Substantia nigra (tissue), 51 donors: ENCODE measurements at places on chromosomes 7 and 10.

DNA sequence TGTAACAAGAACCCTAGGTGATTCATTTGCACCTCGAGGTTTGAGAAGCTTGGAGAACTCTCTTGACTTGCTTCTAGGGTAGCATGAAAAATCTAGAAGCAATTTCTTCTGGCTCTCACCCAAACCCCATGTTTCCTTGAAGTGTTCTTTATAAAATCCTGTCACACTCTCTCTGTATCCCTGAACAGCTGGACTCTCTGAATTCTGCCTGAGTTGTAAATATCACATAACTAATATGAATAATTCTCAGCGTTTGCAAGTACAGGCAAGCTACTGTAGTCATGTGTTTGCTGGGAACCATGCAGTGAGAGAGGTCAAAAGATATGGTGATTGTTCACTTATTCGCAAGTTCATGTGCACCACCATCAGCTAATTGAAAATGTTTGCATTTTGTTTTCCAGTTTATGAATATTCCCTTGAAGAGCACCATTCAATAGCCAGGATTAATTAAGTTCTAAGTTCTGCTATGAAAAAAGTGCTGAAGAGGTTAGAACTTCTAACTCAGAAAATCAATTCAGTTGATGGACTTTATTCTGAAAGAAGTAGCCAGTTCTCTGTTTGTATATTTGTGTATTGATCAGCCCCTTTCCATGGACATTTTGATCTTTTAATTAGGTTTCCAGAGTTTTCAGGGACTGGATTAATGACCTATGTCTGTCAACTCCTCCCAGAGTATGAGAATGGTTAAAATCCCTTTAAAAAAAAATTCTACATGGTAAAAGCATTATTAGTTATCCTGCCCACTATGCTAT, 243.0 kb downstream of the PLXDC2 start:
- no peak for DNase-seq

- DNase-seq, result no peak
Observed at GRCh38 chr7:121187676-121188075, 141.1 kb upstream of the WNT16 start.

DNA sequence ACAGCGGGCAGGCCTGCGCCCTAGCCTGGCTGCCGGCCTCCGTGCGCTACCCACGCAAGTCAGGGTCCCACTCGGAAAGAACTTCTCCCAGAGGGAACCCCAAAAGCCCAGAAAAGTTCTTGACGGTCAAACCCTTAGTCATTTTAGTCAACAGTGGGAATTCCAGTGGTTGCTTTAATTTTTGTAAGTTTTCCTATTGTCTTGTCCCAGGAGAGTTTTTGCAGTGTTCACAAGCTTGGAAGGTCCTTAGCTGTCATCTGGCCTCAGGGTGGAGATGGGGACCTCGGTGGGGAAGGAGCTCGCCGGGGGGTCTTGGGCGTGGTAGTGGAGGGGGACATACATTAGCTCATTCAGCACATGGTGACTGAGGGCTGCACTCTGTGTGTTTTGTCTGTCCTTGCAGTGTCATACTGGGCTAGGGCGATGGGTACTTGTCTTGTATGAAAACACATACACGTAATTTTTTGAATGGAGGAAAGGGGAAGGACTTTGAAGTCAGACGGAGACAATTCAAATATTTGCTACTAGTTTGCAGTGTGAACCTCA, 736 bp downstream of the MINDY4 start:
- DNase-seq, result no peak

DNA sequence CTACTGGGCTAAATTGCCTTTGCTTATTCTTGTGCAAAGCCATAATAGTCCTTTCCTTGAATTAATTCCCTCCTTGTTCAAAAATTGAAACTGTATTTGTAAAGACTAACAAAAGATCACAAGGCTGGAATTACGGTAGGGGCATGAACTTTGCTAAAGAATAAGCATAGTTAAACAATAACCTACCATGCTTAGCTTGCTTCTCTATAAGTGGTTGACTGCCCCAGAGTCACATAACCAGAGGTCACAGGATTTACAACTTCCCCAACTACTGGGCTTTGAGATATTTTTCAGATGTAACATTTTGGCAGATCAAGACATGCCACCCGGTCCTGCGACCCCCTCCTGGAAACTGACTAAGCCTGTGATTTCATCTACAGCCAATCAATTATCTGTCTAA, 181.4 kb downstream of the GPAM start:
- DNase-seq, result no peak

DNA sequence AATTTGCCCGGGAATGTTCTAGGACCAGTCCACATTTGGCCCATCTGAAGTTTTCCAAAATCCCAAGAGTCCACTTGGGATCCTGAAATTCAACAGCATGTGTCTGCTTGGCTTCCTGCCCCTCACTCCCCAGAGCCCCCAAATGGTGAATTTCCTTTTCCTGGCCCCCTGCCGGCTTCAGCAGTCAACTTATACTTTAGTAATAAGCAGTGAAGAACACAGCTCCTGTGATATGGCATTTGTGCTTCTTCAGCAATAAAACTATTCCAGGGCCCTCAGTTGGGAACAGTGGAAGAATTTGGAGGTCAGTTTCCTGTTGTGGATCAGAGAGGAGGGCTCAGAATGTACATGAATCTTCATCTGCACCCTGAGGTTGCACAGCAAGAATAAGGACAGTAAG, 51.1 kb downstream of the PRF1 start:
- DNase-seq, result no peak

- DNase-seq, result no peak
Observed at GRCh38 chr7:85750454-85750949, 563.6 kb upstream of the SEMA3D start.

DNA sequence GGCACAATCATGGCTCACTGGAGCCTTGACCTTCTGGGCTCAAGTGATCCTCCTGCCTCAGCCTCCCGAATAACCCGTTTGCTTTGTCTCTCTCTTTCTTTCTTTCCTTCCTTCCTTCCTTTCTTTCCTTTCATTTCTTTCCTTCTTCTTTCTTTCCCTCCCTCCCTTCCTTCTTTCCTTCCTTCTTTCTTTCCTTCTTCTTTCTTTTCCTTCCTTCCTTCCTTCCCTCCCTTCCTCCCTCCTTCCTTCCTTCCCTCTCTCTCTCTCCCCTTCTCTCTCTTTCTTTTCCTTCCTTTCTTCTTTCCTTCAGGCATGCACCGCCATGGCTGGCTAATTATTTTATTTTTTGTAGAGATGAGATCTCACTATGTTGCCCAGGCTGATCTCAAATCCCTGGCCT, 57.9 kb upstream of the NPTX2 start:
- no peak for DNase-seq

DNA sequence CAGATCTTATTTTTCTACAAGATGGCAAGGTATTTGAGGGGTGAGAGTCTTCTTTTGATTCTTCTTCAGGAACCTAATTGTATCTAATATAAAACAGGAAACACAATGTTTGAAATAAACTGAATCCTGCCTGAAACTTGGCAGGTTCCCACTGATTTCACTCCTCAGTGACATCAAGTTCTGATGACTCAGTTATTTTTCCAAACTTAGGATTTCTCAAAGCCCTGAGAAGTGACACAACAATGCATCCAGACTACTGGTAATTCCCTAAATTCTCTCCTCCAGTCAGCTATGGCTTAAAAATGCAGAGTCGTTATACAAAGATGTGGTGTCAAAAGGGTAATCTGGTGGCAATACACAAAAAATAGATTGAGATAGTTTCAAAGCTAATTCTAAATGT, 80.9 kb downstream of the ABLIM1 start:
- DNase-seq, result no peak

- DNase-seq, result no peak
Observed at GRCh38 chr7:67564959-67565358, 568.3 kb downstream of the TYW1 start.

GRCh38 chr10:33913194-33913593, 578.7 kb upstream of the NRP1 start:
- DNase-seq, result no peak

GRCh38 chr10:103949728-103950127, 17.2 kb upstream of the SLK start:
- no peak for DNase-seq

- DNase-seq, result no peak
Observed at GRCh38 chr10:6977398-6978186, 397.5 kb upstream of the PRKCQ start.

DNA sequence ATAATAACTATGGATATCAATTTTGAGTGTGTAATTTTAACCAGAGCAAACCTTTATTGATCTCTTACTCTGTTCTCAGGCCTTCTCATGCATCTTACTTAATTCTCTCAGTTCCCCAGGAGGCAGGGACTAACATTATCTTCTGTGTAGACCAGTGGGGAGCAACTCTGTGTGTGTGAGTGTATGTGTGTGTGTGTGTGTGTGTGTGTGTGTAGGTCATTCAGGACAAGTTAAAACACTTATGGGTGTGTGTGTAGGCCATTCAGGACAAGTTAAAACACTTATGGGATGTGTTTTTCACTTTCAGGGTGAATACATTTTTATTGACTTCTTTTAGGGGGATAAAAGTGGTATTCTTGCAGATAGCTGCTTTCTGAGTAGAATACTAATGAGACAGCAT, 145.0 kb downstream of the ADAM12 start:
- no peak for DNase-seq

GRCh38 chr10:75462865-75463264, 31.4 kb downstream of the LRMDA start:
- no peak for DNase-seq

GRCh38 chr10:122853665-122854313, 8.1 kb upstream of the CUZD1 start:
- no peak for DNase-seq

DNA sequence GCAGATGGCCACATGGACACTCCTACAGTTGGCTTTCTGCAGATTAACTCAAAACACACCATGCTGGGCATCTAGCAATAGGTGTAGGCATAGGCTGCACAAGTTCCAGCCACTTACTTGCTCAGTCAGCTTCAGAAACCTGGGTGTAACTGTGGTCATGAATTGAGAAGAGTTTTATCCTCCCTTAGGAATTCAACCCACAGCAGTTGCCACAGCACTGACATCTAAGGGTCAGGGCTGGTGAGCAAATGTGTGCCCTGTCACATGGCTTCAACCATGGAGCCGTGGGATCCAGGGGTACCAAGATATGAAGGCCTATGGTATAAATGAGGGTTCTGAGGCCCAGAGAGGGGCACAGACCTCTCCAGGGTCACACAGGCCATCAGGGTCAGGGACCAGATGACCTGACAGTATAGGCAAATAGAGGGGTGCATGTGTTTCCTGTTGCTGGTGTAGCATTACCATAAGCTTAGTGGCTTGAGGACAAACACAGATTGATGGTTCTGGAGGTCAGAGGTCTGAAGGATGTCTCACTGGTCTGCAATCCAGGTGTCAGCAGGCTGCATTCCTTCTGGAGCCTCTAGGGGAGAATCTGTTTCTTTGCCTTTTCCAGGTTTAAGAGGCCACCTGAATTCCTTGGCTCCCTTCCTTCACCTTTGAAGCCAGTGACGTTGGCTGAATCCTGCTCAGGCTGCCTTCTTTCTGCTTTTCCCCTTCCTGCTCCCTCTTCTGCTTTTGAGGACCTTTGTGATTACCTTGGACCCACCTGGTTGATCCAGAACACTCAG, 24.1 kb downstream of the MINDY4 start:
- DNase-seq, result no peak

DNA sequence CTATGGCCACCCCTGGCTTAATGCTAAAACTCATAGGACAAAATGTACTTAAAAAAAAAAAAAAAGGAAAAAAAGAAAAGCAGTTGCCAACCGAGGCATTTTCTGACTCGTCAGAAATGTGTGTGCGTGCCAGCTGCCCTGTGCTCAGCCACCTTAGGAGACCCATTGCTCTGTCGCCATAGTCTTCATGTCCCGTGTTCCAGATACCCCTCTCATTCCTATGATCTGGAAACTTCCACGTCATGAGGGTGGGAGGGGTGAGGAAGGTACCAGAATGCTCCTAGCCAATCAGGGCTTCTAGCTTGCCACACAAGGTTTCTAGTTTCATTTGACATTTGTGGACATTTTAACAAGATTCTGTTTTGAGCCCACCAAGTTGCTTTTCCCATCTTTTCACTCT, 212.9 kb downstream of the TCF7L2 start:
- DNase-seq, result no peak

DNA sequence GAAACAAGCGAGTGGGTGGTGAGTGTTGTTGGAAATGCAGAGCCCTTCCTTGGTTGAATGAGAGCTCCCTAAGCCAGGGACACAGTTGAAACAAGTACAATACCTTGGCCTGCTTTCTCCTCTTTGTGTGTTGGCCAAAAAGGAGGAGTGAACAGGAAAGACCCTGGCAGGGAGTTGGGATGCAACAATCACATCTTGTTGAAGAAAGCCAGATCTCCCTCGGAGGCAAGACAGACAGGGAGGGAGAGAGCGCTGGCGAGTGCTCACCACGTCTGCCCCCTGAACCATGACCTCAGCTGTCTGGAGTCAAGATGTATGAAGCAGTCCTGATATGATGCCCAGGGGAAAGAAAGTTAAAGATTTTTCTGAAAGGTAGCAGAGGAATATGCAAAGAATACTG, 66.8 kb downstream of the ADAM12 start:
- no peak for DNase-seq

DNA sequence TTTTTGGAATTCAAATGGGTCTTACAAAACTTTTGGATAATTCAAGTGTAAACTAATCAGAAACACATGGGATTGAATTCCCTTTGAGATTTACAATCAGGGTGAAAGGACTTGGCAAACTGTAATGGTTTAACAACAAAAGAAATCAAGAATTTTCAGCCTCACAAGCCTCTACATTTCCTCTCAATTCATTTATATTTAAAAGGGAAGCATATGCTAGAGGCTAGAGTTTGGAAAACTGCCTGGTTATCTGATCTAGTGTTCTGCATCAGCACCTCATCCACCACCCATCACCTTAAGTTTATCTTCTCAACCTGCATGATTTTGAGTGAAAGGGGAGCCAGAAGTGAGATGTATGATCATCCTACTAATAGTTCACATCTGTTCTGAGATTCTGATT, 120.7 kb downstream of the TES start:
- DNase-seq, result no peak

DNA sequence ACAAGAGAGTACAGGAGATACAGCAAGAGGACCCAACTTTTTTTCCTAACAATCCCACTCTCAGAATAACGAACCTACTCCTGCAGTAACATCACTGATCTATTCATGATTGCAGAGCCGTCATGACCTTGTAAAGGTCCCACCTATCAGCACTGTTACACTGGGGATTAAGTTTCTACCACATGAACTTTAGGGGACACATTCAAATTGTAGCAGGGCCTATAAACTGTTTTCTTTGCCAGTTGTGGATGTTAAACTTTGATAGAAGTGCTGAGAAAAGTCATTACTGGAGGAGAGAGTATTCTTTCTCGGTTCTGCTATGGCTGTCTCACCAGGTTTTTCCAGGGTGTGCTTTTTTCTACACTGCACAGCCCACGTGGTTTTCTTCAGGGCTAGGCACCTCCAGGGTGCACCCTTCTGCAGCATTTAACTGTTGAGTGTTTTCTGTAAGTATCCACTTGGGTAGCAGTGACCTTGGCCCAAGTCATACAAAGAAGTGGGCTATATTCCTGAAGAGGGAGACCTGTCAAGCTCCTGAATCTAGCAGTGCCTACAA, 131.6 kb upstream of the AHR start:
- no peak for DNase-seq

GRCh38 chr7:43456200-43456599, 126.7 kb upstream of the STK17A start:
- no peak for DNase-seq

- DNase-seq, result no peak
Observed at GRCh38 chr10:80484676-80485075, 30.6 kb downstream of the TSPAN14 start.

- no peak for DNase-seq
Observed at GRCh38 chr10:95841661-95842498, 65.9 kb upstream of the CC2D2B start.

GRCh38 chr10:89085153-89085552, 94.6 kb downstream of the FAS start:
- DNase-seq, result no peak

- no peak for DNase-seq
Observed at GRCh38 chr10:113445736-113446135, 107.1 kb upstream of the HABP2 start.
